ENCODE measurements at places on chromosomes 5 and 9.

- DNase-seq = no peak
Observed at GRCh38 chr9:8868632-8869031, 1069.1 kb upstream of the DMAC1 start.

DNA sequence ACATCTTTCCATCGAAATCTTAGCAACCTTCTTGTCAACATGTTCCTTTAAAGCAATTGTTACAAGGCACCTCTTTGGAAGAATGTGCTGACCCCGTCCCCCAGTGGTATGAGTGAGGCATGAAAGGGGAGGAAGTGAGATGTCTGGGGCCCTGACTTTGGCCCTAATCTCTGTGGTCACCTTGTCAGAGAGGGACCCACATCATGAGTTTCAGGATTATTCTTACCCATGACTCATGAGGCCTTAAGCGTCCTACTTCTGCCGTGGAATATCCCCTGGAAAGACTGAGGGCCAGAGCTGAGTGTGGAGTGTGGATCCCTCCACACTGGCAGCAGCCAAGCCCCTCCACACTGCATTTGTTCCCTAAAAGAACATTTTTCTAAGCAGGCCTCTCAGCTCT lies 81.2 kb downstream of the FSTL4 start:
- no peak for DNase-seq

- no peak for DNase-seq
Observed at GRCh38 chr9:30628915-30629567, 1755.4 kb upstream of the ACO1 start.

GRCh38 chr9:123174887-123175518 lies 93.4 kb downstream of the STRBP start:
- no peak for DNase-seq

GRCh38 chr5:56815658-56816545 lies 553 bp downstream of the MAP3K1 start:
- DNase-seq = no peak

GRCh38 chr5:159050316-159051143 lies 49.2 kb downstream of the EBF1 start:
- no peak for DNase-seq

DNA sequence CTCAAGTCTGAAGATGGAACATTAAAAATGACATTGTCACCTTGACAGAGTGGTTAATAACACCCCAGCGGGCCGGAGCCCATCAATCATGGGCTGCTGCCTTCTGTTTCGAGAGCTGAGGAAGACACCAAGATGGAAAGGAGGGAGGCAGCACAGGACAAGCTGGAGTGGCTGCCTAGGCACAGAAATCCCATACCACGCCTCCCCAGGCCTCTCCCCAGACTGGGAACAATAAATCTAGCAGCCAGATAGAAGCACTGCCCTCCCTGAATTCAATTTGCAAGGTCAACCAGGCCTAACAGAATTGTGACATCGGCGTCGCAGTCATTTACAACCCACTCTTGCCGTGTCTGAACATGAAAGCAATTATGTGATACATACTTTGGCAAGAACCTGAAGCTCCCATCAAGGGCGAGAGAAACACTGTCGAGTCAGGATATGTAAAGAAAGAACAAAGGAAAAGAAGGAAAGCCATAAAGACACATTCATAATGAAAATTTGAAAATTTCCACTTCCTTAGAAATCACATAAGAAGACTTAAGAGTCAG lies 35.4 kb upstream of the ZNF354A start:
- no peak for DNase-seq

- no peak for DNase-seq
Observed at GRCh38 chr9:88312517-88313103, 75.6 kb upstream of the SPIN1 start.

- no peak for DNase-seq
Observed at GRCh38 chr5:123249446-123249845, 160.4 kb downstream of the PRDM6 start.

- DNase-seq = no peak
Observed at GRCh38 chr9:26219961-26220360, 541.7 kb upstream of the TUSC1 start.

DNA sequence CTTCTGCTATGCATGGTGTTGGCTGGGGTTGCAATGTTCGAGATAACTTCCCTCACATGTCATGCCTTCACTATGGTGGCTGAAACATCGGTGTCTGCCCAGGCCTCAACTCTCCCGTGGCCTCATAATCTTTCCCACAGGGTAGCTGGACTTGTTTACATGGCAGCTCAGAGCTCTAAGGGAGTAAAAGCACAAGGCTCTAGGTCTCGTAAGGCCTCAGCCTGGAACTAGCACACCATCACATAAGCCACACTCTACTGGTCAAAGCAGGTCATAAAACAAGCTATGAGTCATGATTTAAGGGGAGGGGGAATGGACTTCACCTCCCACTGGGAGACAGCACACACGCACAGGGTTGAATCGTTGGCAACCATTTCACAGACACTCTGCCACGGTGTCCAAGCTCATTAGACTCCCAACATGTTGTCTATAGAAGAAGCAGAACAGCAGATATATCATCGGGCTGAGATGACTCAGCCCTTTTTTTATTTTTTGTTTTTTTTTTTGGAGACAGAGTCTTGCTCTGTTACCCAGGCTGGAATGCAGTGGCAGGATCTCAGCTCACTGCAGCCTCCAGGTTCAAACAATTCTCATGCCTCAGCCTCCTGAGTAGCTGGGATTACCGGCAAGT lies 66.8 kb upstream of the IL17B start:
- DNase-seq = peak; percentile 96

- no peak for DNase-seq
Observed at GRCh38 chr9:135514342-135515082, 6.7 kb upstream of the LCN1 start.

DNA sequence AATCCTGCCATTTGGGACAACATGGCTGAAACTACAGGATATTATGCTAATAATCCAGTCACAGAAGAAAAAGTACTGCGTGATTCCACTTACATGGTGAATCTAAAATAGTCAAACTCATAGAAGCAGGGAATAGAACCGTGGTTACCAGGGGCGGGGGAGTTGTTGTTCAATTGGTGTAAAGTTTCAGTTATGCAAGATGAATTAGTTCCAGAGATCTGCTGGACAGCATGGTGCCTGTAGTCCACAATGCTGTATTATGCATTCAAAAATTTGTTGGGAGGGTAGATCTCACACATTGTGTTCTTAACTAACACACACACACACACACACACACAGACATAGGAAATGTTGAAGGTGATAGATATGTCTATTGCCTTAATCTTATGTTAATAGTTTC lies 480.5 kb downstream of the DMRT2 start:
- DNase-seq = no peak

DNA sequence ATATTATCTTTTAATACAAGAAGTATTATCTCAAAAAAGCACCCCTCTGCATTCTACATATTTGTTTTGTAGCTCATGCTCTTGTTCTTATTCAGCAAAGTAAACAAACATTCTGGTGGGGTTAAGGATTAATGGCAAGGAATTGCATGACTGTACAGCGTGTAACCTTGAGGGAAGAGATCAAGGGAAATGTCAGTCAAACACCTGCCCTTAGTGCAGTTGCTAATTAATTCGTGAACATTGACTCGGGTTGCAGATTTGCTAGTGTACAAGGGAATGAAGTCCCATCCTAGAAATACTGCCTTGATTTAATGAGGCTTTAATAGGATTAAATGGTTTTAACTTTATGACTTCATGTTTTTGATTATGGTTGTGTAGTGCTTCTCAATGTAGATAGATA lies 1758.1 kb downstream of the MAT2B start:
- DNase-seq = no peak

GRCh38 chr9:91211414-91211813 lies 150.3 kb downstream of the AUH start:
- DNase-seq = no peak

DNA sequence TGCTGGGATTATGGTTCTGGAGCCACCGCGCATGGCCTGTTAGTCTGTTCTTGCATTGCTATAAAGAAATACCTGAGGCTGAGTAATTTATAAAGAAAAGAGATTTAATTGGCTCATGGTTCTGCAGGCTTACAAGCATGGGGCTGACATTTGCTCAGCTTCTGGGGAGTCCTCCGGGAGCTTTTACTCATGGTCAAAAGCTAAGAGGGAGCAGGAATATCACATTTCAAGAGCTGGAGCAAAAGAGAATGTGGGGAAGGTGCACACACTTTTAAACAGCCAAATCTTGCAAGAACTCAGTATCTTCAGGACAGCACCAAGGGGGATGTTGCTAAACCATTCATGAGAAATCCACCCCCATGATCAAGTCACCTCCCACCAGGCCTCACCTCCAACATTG lies 12.1 kb downstream of the JAK2 start:
- DNase-seq = no peak

DNA sequence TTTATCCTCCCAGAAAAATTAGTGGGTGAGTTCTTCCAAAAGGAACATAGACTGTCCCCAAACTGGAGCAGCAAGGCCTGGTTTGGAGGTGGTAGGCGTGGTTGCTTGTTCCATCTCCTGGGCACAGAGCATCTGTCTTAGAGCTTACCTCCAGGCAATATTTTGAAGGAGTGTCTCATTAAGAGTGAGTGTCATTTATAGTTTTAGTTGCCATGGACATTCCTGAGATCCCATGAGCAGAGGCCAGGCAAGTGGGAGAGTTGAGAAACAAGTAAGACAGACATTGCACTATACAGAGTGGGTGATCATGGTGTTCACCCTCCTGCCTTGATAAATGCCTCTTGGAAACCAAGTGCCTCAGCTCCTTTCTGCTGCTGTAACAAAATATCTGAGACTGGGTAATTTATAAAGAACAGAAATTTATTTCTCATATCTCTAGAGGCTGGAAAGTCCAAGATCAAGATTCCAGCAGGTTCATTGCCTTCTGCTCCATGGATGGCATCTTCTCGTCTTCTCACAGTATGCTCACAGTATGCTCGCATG lies 68.5 kb downstream of the KIAA1958 start:
- DNase-seq = no peak

GRCh38 chr9:98330831-98331230 lies 75.4 kb upstream of the TBC1D2 start:
- no peak for DNase-seq

DNA sequence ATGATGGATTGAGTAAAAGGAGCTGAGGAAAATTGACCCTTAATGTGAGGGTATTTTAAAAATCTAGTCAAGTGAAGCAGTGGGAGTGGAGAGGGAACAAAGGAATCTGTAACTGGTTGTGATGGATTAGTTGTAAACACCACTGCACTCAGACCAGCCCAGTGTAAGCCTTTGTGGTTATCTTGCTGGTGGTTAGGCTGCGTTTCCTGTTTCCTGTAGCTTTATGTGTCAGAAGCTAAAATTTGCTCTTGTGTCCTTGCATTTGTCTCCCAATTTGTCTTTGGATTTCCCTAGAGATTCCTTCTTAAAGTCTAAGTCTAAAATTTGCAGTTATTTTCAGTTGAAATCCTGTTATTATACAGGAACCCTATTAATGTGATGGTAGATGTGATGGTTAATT lies 6.3 kb downstream of the IFNA21 start:
- no peak for DNase-seq

DNA sequence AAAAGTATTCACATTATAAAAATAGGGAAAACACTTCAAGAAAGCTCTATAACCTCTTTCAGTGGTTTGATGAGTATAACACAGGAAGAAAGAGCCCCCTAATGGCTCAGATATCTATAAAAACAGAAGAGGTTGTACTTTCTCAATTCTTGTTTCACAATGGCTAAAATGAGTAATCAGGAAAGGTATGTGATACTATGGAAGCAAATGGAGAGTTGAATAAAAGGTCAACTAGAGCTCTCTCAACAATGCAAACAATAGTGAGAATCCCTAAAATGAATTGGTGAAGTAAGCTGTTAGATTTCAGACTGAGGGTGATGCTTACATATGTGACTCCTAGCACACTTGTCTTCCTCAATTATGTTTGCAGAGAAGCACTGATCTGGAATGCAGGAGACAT lies 584.6 kb upstream of the CDH18 start:
- no peak for DNase-seq

GRCh38 chr9:129036923-129037766 lies 719 bp downstream of the MIGA2 start:
- DNase-seq = no peak

- DNase-seq = peak; percentile 79
Observed at GRCh38 chr5:137470111-137470920, 28.8 kb downstream of the SPOCK1 start.

DNA sequence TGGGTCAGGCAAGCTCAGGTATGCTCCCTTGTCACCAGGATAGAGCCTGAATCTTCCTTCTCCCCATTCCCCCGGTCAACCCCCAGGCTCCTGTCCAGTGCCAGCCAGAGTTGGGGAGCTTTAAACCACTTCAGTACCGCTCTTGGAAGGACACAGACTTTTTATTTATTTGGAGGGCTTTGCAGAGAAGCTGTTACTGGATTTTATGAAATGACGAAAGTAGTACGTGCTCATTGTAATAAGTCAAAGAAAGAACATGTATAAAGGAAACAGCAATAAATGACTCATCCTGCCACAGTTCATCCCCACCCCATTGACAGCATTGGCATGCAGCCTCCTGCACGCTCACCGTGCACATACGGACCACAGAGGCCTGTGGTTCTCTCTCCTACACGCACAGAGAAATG lies 230.3 kb downstream of the AUH start:
- DNase-seq = peak; percentile 88

Measured in HFF-Myc (cell line).